Activated T-cell treated with anti-CD3 and anti-CD28 coated beads for 1 hour (primary cell): ENCODE measurements at places on chromosomes 7 and 10.

- no peak for DNase-seq
These were observed 596.9 kb downstream of the PHTF2 start for GRCh38 chr7:78395298-78396036.

DNA sequence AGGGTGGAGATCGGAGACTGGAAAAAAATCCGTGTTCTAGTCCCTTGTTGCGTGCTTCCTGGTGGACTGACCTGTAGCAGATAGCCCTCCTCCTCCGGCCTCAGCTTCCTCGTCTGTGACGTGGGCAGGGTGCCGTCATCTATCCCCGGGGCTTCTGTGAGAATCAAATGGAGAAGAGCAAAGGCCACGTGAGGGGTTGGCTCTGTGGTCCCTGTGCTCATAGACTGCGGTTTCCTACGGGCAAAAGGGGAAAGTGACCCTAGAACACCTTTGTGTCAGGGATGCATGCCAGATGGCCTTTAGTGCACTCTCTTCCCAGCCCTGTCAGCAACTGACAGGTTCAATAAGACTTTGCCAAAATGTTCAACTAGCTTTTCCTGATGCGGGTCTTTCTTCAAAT is 33.7 kb downstream of the GRK5 start:
- no peak for DNase-seq

DNA sequence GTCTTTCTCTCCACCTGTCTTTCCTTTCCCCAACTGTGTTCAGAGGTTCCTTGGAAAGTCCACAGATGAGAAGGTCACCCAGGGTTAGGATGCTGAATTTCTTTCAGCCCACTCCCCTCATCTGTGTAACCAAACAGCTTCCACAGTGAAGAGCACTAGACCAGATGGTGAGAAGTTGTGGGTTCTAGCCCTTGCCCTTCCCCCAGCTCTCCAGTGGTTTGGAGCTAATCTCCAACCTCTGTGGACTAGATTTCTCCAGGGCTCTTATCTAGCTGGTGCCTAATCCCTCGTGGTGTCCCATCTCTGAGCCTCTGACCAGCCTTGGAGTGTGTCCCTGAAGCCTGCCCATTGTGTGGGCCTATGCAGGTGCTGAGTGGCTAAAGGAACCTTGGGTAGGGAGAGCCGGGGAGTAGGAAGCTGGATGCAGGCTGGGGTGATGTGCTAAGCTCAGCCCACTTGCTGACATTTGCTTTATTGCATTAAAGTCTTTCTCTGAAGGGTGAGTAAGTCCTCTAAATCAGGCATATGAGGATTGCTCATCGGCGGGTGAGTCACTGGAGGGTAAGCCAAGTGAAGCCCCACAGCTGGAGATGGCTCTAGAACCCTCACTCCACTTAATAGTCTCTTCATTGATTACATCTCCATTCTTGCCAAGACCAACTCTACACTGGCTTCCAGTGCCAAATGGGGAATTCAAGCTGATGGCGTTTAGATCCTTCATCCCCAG is 14.9 kb downstream of the DUSP5 start:
- no peak for DNase-seq

GRCh38 chr10:112362833-112363232 is 11.1 kb upstream of the ACSL5 start:
- no peak for DNase-seq

- no peak for DNase-seq
These were observed 13.9 kb upstream of the GDF10 start for GRCh38 chr10:47286116-47286505.

DNA sequence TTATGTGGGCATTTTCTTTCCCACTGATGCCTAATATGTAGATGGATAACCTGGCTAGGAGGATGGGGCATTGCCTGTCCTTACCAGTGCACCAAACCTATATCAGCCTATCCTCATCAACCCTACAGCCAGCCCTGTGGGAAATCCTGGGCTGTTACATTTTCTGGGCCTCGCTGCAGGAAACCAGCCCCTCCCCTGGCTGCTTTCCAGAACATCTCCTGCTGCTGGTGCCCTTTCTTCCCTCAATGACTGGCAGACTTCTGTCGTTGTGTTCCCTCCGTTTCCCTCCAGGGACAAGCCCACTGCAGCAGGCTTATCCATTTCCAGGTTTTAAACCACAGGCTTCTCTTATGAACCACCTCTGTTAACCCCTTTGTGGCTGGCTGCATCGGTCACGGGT is 486.1 kb upstream of the COBL start:
- no peak for DNase-seq

- DNase-seq: no peak
These were observed 5.7 kb downstream of the AQP1 start for GRCh38 chr7:30917216-30917893.

DNA sequence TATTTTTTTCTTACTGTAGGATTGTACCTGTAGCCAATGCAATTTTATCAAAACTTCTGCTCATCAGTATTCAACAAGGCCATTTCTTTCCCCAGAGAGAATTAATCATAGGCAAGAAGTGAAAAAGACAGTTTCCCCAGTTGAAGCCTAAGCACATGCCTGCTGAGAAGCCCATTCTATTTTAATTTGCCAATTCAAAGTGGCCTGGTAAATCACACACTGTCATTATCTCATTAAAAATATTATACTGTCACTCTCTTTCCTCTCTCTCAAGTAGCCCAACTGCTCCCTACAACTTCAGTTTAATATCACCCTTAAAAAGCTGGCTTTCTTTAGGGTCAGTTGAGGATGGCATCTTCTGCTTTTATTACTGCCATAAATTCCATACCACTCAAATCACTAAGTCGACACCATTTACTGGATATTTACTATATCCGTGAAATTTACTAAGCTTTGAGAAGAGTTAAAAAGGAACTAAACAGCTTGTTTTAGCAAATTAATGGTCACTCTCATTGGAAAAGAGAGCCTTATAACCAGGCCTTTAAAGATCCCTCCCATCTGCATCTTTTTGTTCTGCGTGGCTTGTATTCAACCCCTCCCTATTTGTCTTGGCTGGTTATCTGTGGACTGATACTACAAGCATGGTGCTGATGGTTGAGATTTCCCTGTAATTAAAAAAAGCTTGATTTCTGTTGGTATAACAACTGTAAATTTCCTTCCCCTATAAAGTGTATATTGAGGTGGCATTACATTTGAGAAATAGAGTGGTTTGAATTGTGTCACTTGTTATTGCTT is 30.6 kb downstream of the COL28A1 start:
- DNase-seq: no peak

DNA sequence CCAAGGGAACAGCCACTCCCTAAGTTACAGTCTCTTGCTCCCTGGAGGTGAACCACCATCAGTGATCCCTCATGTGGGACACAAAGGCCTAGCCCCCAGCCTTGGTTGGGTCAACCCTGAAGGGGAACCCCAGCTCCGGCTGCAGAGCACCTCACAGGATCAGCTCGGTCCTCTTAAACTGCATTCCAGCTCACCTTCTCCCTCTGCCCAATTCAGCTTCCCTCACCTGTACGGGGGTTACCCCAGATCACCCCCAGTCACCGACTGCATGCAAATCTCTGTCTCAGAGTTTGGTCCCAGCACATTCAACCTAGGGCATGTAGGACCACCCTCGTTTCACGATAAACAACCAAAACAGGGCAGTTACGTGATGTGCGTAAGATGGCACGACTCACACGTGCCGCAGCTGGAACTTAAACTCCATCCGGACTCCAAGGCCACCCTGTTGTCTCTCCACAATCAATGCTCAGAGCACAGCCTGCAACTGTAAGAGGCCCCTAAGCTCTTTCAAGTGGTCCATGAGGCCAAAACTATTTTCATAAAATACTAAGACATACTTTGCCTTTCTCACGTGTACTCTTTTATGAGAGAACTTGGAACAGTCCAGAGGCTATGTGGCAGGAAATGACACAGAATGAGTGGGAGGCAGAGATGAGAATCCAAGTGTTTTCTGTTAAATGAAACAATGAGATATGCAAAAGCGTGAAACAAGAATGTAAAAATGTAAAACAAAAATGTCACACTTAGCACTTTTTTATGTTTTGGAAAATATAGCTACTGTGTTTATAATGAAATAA is 285.2 kb downstream of the PTPRN2 start:
- no peak for DNase-seq

- DNase-seq: no peak
These were observed 1236.0 kb upstream of the CELF2 start for GRCh38 chr10:9781666-9782065.

- DNase-seq: no peak
These were observed 254.8 kb downstream of the INHBA start for GRCh38 chr7:41448104-41448503.

DNA sequence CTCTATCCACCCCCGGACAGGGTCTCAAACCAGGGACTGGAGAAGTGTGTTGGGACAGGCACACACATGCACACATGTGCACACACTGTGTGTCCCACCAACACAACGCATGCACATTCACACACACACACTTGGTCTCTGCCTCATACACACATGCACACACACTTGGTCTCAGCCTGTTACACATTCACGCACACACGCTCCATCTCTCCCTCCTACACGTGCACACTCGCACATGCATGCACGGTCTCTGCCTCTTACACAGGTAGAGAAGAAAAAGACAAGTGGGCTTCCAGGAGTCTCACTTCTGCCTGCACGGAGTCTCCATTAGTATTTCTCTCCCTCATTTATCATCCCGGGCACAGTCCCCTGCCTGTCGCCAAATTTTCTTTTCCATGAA is 171.2 kb downstream of the EBF3 start:
- DNase-seq: no peak

GRCh38 chr7:106466867-106467266 is 182.1 kb upstream of the NAMPT start:
- no peak for DNase-seq

DNA sequence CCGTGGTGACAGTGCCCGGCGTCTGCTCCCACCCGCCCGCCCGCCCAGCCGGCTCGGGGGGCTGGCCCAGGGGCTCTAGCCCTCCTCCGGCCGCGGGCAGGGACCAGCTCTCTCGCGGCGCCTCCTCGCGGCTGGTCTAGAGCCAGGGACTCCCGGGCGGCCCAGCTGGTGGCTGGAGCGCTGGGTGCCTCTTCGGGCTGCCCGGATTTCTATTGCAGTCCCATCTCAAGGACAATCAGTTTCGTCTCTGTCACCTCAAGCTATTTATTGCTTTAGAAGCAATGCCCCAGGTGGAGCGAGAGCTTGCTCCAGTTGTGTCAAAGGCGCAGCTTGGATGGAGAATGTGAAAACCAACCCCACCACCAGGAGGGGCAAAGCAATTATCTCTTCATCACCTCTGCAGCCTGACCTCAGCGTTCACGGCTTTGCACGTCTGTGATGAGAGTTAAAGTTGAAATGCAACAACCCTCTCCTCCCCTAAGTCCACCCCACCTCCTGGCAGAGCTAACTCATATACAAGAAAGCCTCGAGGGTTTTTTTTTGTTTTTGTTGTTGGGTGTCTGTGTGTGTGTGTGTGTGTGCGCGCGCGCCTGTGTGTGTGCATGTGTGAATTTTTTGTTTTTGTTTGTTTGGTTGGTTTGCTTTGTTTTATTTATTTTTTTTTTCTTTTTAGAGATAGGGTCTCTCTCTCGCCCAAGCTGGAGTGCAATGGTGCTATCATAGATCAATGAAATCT is at the start of gene ITGA8:
Gene ITGA8, minus strand, starts transcription at position 24 of the 736 bp plus-strand sequence. CDS start 151 bp downstream, outside the sequence.
- no peak for DNase-seq

DNA sequence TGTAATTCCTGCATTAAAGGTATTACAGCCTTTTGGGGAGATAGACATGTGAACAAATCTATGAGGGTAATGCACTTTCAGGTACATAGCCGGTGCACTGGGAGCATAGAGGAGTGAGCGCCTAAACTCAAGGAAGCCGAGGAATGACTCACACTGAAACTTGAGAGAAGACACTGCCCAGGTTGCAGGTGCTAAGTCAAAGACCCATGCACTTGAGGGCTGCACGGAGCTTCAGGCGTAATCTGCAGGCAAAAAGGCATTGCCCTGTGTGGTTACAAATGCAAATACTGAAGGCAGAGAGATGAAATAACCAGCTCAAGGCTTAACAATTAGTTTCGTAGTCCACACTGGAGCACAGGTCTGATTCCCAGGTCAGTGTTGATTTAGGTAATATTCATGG is 51.0 kb upstream of the OSBPL3 start:
- no peak for DNase-seq

DNA sequence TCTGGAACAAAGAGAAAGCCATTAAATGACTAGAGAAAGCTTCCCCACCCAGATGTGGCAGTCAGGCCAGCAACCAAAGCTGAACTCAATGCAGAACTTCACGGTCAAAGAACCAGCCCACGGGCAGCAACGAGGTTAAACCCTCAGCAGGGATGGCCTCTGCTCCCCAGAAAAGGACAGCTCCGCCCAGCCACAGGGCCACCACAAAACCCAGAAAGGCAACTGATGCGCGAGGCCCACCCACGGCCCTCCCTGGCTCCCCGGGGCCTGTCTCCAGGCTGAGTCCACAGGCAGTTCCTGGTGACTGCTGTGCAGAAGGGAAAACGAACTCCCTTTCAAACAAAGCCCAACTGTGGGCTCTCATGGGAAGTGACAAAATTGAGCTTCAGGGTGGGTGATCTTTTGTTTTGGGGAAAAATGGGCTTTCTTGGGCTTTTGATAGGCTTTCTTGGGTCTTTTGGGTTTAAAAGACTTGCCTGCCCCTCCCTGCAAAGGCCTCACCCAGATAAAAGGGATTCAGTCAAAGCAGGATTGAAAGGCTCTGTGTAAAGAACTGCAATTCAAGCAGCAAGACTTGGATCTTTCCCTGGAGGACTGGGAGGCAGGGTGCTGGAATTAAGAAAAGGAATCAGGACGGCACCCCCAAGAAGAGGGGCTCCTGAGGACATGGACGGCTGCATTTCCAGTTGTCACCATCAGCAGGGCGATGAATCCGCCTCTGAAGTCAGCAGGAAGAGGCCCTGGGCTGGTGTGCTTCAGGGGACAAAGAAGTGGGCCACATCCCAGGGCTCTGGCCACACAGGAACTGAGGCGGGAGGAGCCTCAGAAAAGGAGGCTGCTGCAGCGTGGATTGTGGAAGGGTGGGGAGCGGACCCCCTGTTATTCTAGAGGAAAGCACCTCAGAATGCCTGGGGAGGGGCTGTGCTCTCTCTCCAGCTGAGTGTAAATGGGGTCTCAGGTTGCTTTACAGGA is 209.9 kb downstream of the USP6NL start:
- no peak for DNase-seq

DNA sequence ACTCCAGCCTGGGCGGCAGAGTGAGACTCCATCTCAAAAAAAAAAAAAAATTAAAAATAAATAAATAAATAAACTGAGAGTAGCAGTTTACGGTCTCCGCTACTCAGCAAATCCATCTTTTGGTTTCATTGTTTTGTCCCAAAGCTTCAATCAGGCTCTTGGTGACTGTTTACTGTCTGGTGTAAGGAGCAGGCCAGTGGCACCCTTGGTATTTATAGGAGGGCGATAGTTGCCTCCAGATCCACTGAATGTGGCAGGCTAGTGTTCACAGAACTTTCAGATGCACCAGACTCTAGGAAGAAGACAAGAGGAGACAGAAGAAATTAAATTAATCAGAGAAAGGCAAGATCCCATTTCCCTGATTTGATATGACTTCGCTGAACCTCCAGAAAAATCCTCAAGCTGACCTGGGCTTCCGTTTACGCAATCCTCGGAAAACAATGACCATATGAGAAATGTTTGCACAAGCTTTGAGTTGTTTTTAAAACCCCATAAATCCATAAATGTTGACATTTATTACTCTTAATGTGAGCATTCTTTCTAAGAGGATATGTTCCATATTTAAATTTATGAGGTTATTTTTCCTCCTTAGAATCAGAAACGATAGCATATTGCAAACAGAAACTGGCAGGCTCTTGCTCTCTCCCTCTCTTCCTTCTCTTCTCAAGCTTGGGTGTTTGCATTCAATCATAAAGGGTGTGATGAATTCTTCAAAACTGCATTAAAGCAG is 7.1 kb upstream of the MUC3A start:
- no peak for DNase-seq

- DNase-seq: no peak
These were observed 46.7 kb downstream of the SHOC2 start for GRCh38 chr10:110966146-110966545.

GRCh38 chr10:49118430-49119074 is 3.2 kb upstream of the VSTM4 start:
- no peak for DNase-seq

GRCh38 chr10:69049566-69049961 is 38.3 kb upstream of the SRGN start:
- DNase-seq: no peak
